ENCODE measurements at places on chromosomes 1 and 21.

- no peak for DNase-seq
These were observed 90.9 kb downstream of the PIK3R3 start for GRCh38 chr1:46041551-46041950.

GRCh38 chr1:24805534-24806301 is 60.5 kb downstream of the CLIC4 start:
- peak; percentile 70 for DNase-seq

- DNase-seq, result no peak
These were observed 313.5 kb downstream of the ZNF326 start for GRCh38 chr1:90308421-90308820.

- DNase-seq, result peak; percentile 41
These were observed 36.2 kb upstream of the KCNA10 start for GRCh38 chr1:110554871-110555801.

DNA sequence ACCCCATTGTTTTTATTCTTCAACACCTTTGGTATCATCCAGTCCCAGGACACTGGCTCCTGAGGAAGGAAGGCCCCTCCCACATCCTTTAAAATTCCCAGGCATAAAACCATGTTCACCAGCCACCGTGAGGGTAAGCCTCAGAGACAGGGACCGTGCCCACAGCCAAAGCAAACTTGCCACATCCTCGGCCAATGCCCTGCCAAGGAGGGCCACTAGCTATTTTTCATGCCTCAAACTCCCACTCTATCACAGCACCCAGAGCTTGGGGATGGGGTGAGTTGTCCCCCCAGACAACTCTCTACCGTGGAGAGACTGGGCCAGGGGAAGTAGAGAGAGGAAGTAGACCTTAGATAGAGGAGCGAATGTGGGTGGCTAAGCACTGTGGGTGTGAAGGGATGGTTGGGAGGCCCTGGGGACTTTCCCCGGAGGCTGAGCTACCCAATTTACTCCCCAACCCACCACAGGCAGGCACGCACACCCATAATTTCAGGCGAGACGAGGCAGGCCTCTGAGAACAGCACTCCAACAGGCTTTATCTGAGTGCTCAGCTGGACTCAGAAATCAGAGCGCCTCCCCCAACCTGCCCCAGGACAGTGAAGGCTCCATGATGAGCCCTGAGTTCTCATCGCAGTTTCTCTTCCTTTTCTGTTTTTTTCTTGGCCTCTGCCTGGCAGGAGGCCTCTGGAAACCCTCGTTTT is 15.9 kb upstream of the BTG2 start:
- no peak for DNase-seq

All from upper lobe of left lung (tissue), 6 donors.